CD4-positive, alpha-beta T cell treated with Interleukin-21 for 1 hour (primary cell): ENCODE measurements at places on chromosomes 4 and X.
A peak's percentile ranks its signal among the peaks of the same experiment; 100 is the strongest.

- no peak for DNase-seq
These were observed 19.5 kb upstream of the ANXA3 start for GRCh38 chr4:78532046-78532445.

- DNase-seq: no peak
These were observed 53.5 kb downstream of the TBC1D14 start for GRCh38 chr4:6963139-6963611.

DNA sequence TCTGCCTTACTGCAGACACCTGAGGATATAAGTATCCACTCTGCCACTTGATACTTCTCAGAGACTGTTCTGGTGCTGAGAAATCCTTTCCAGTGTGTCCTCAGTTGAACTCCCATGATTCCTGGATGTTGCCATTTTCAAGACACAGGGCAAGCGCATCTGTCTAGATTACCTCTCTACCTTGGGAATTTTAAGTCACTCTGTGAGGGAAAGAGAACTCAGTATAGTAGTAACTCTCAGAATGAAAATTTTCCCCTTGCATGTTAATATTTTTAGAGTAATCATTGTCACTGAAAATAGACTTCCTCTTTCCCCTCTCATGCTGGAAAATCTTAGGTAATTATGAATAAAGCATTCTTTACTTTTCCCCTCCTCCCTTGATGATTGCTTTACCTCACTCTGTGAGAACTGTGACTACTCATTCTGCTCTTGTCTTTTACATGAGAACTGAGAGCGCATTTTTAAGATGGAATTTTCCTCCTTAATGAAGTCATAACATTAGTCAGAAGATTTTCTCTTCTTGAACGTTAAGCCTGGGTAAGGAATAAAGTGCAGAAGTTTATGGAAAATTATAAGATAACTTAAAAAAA lies 45.0 kb downstream of the TET2 start:
- peak; percentile 13 for DNase-seq

DNA sequence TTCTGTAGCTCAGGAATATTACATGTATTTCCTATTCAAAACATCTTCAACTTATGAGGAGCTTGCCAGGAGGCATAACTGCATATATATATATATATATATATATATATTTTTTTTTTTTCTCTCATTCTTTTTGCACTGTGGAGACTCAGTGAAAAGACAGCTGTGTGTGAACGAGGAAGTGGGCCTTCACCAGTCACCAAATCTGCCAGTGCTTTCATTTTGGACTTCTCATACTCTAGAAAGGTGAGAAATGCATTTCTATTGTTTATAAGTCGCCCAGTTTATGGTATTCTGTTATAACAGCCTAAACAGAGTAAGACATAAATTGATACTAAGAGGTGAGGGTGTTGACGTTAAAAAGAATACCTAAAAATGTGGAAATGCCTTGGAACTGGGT lies 710.6 kb downstream of the TRAM1L1 start:
- DNase-seq: no peak

GRCh38 chr4:87950936-87951511 lies 24.5 kb upstream of the SPP1 start:
- no peak for DNase-seq

GRCh38 chr4:14383652-14384051 lies 618.6 kb upstream of the CPEB2 start:
- DNase-seq: no peak

GRCh38 chr4:30385650-30386049 lies 334.5 kb upstream of the PCDH7 start:
- no peak for DNase-seq
